ENCODE measurements at places on chromosomes 6 and 20.

DNA sequence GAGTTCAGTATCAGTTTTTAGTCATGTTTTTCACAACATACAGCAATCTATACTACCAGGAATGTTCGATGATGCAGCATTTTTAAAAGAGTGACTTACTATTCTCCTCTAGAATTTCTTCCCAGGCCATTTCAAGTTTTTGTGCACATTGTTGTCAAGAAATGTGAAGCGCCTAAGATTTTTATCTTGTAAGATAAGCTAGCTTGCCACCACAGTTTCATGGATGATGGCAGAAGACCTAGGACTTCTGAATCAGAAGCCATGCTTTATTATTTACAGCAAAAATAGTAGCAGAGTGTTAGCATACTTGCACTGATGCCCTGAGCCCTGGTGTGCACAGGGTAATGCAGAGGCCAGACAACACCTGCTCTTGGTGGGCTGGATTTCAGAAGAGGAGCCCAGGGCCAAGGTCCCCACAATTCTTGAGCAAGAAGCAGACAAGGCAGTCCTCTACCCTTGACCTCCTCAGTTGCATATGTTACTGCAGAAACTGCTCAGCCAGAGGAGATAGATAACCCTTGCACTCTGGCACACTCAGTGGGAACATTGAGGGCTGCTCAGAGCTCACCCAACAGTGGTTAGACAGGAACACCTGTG is 99.2 kb downstream of the QKI start:
- no peak for DNase-seq

DNA sequence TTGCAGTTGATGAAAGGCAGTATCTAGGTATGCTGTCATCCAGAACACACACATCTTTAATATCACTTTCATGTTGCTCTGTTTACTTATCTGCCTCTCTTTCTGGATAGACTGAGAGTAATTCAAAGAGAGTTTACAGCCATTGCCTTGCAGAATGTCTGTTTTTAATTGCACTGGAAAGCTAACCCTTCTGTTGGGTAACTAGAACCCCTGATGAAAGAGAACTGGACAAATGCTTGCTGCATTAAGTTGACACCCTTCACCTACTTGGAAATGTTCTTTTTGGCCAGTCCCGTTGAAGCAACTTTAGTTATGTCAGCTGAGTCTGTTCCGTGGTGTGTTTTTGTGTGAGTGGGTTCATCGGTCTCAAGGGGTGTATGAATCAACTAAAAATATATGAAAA is 383.8 kb upstream of the CITED2 start:
- no peak for DNase-seq

DNA sequence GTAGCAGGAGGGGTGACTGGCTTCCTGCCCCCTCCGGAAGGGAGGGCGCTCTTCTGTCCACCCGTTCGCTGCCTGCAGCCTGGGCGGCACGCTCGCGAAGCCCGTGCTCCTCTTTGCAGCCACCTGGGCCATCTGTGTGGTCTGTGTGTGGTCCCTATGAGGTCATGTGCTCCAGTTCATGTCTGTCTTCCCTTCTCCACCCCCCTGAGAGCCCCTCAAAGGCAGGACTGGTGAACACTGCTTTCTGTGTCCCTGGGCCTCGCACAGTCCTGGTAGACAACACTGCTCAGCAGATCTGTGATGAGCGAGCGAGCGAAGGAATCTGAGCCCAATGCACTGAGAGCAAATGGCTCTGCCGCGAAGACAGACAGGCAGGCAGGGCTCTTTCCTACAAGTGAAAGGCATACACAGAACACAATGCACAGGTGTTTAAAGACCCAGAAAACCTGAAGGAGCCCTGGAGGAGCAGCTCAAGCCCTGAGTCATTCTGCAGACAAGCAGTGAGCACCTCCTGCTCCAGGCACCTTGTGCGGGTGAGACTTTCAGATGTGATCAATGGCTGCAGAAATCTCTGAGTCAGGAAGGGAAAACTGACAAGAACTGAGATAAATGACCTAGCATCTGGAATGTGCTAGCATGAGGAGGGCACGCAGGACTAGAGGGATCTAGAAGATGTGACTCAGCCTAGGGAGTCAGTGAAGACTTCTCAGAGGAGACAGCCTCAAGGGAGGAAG is 27.1 kb downstream of the PPP1R3G start:
- DNase-seq, result no peak

- DNase-seq, result no peak
Observed at GRCh38 chr6:15574486-15574885, 88.3 kb downstream of the DTNBP1 start.
